Astrocyte of the spinal cord (primary cell): ENCODE measurements at places on chromosomes 4 and X.

GRCh38 chrX:137428221-137428661, 137.7 kb upstream of the ZIC3 start:
- DNase-seq: no peak

- DNase-seq: no peak
Observed at GRCh38 chrX:21948897-21949578, 8.5 kb downstream of the SMS start.

- DNase-seq: no peak
Observed at GRCh38 chrX:10244915-10245622, 88.3 kb downstream of the CLCN4 start.

GRCh38 chrX:103847174-103847870, 15.3 kb upstream of the RAB9B start:
- peak; percentile 10 for DNase-seq

GRCh38 chr4:42123071-42123644, 29.3 kb downstream of the BEND4 start:
- DNase-seq: no peak

DNA sequence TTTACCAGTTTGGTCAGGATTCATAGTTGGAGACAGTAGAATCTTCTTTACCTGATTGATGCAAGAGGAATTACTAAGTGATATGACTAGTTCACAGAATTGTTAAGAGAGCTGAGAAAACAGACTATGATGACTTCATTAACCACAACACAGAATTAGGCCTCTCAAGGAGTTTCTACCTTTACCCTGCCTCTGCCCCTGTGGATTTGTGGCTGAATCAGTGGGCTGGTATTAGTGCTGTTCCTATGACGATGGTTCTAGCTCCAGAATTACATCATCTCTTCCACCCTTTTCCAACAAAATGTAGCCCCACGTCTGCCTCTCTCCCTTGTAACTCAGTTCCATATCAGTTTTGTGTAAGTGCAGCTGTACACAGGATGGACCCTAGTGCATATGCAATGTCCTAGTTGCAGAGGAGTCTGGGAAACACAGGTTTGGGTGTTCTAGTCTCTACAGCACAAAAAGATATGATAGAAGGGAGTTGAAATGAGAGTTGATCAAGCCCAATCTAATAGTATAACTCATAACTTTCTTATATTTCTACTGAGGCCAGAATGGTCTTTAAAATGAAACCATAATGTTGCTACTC, 99.3 kb downstream of the ANXA5 start:
- peak; percentile 67 for DNase-seq

GRCh38 chr4:3418029-3418762, 23.6 kb upstream of the HGFAC start:
- no peak for DNase-seq

- no peak for DNase-seq
Observed at GRCh38 chrX:121093011-121093410, 45.6 kb downstream of the GLUD2 start.

- peak; percentile 80 for DNase-seq
Observed at GRCh38 chr4:98928131-98928504, 815 bp downstream of the EIF4E start.

- no peak for DNase-seq
Observed at GRCh38 chrX:26606971-26607370, 391.0 kb downstream of the MAGEB5 start.

DNA sequence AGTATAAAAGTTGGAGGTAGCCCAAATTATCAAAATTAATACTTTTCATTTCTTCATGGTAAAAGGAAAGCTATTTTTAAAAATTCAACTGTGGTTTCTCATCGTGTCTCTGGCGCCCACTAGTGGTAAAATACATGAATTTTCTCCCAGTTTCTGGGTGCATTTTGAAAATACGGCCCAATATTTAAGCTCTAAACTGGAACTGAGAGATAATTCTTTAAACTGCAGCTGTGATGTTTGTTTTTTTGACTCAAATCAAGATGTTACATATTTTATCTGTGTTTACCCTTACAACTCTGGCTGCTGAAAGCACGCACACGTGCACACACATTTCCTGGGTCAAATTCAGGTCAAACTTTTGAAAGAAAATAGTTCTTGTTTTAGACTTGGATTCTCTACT, 123.9 kb upstream of the ACSL4 start:
- DNase-seq: peak; percentile 42

DNA sequence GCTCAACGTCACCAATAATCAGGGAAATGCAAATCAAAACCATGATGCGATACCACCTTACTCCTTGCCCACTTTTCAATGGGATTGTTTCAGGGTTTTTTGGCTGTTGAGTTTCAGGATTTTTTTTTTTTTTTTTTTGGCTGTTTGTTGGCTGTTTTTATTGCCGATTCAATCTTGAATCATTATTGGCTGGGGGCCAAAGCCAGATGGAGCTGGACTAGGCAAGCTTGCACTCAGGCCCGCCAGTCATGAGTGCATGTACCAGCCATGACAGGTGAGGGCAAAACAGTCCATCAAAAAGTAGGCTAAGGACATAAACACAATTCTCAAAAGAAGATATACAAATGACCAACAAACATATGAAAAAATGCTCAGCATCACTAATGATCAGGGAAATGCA, 13.3 kb downstream of the YIPF7 start:
- DNase-seq: no peak

GRCh38 chr4:38090455-38091246, 130.5 kb downstream of the PTTG2 start:
- no peak for DNase-seq

DNA sequence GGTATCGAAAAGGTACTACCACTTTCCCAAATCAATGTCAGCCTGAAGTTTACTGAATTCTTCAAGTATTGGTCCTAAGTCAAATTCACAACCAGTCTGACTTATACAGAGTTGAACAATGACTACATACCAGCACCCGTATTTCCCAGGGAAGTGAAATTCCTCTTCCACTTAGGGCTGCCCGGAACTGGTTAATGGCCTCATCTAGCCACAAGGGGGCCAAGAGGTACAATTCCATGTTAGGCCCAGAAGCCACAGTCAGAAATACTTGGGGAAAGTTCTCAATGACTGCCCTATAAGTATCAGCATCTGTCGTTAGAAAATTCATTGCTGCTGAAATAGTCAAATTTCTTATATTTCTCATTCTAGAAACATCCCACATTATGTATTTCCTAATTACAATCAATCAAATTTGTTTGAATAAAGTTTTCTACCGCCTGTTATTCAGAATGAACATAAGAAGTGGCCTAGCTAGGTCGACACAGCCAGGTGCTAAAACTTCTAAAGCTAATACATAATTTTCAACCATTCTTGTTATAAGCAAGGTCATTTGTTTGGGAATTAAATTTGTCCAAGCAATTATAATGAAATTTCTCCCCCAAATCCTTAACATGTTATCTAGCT, 5.6 kb upstream of the PCDH7 start:
- DNase-seq: peak; percentile 64

DNA sequence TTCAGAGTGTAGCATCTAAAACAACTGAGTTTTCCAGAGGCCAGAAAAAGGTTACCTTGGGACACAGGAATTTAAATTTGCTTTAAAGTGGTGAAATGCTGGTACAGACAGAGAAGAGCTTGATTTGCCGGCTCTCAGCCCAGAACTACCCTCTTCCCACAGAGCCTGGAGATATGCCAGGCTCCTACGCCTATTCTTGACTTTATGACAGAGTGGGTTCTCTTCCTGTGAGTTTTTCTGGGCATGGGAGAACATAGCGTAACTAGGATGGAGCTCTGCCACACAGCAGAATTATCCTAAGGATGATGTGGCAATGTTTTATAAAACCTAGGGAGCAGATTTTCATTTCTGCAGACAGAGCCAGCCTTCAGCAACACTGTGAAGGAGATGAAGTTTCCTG, 241.8 kb downstream of the GRIA3 start:
- DNase-seq: peak; percentile 51

DNA sequence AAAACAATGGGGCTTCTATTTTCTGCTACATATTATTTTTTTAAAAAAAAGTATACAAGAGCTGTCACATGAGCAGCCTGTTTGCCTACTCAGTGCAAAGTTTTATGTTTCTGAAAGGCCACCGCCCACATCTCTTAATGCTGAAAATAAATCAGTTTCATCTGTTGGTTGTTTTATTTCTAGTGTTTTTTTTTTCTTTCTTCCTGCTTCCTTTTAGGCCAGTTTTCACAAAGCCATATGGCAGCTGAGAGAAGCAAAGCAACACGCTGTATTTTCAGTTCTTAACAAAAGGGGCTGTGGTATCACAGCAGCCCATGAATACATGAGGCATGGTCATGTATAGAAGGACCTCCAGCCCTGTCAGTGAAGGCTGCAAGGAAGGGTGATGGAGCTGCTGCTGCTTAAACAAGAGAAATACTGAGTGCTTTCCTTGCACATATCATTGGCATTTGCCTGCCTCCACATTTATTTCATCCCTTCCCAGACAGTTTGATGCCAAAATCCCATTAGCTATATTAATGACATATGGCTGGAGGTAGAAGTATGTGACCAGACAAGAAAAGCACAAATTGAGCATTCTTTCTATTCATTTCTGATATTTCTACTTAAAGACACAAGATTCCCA, 172.5 kb downstream of the PCDH18 start:
- peak; percentile 14 for DNase-seq

- no peak for DNase-seq
Observed at GRCh38 chr4:118734491-118735205, 49.5 kb downstream of the METTL14 start.

GRCh38 chr4:996997-997374, 3.8 kb upstream of the SLC26A1 start:
- DNase-seq: no peak

DNA sequence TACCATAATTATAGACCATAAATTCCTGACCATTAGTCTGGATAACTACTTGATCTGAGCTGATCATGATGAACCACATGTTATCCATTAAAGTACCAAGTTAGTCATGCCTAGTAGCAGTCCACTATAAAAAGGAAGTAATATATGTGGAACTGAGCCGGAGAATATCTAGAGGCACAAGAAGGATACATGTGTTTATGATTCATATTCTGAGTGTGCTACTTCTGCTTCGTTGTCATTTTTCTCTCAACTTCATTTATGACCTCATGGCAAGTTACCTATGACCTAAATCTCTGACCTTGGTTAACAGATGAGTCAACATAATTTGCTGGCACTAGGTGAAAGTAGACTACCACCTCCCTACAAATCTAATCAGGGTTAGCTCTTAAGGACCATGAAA, 56.5 kb upstream of the ANKRD17 start:
- DNase-seq: no peak

DNA sequence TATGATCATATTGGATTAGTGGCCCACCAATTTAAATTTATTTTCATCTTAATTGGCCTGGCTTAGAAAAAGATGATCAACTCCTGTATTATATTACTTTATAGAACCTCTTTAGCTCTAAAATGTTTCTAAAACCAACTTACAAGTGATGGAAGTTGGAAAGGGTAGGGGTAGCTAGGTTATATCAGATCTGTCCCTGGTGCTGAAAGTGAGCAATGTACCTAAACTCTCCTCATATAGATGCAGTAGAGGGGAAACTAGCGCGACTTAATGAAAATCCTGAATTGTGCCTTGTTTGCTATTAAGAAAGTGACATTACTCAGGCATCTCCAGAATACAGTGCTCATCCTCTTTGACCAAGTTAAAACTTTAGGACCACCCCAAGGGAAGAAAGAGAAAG, 7.5 kb upstream of the PTCHD1 start:
- DNase-seq: no peak

GRCh38 chr4:118280501-118281218, 72.1 kb downstream of the PRSS12 start:
- peak; percentile 82 for DNase-seq

- no peak for DNase-seq
Observed at GRCh38 chrX:149827254-149827653, 45.5 kb downstream of the MAGEA9 start.

DNA sequence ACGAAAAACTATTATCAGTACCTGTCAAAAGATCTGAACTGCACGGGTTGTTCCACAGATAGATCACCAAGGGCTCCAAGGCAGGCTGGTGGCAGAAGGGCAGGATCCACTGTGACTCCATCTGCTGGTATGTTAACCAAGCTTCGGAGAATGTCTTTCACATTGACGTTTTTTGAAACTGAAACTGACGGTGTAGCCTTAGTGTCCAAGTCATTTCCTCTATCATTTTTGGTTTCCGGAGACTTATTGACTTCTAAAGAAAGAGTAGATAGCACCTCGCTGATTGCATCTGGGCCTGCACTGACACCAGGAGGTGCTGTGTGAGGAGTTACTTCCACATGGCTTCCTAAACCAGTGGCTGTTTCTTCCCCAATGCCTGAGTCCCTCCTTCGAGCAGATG, 186.9 kb downstream of the LRBA start:
- no peak for DNase-seq

DNA sequence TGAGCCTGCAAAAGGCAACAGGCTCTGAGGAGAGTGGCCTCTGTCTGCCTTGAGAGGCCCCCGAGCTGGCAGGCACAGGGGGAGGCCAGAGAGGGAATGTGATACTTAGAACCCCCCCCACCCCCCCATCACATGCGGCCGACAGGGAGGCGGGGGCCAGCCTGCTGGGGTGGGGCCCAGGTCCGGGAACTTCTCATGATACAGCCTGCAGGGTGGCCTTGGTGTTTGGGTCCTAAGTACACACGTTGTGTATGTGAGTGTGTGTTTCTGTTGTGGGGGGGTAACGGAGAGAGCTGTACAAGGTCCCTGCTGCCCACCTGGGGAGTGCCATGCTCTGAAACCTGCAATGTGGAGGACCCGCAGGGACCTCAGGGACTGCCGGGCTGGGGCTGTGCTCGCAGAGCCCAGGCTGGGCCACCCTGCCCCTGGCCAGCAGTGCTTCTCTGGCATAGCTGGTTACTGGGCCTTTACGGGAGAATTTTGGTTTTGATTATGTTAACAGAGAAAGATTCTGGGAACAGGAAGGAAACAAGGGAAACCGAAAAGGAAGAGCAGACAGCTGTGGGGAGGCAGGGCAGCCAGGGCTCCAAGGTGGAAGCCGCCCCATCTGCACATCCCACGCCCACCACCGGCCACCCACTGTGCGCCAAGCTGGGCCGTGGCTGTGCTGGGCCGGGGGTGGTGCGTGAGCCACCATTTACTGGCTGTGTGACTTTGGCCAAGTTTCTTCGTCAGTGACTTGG, 19.9 kb downstream of the SH3BP2 start:
- no peak for DNase-seq

DNA sequence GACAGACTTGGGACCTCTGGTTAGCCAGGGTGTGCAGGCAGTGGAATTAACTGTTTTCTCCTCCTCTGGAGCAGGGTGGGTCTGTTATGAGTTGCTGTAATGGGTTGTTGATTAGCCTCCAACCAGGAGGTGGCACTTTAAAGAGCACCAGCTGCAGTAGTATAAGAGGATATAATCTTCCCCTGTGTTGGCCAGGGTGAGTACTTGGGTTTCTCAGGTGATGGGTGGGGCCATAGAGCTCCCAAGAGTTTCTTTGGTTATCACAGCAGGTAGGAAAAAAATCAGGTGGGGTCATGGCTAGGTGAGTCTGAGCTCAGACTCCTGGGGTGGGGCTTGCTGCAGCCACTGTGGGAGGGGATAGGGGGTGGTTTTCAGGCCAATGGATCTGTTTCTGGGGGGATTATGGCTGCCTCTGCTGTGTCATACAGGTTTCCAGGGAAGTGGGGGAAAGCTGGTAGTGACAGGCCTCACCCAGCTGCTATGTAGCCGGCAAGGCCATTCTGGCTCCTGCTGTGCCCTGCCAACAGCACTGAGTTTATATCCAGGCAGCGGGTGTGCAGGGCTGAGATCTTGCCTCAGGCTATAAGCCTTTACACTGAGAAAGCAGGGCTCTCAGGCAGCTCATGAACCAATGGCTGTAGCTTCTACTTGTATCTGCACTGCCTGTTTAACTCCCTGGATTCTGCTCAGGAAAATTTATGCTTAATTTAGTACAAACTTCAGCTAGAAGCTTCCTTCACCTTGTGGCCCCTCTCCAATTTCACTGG, 70.1 kb downstream of the CCNG2 start:
- no peak for DNase-seq

GRCh38 chr4:28221536-28221935, 1360.9 kb downstream of the STIM2 start:
- DNase-seq: no peak
